ENCODE measurements at places on chromosomes 7 and 10.

DNA sequence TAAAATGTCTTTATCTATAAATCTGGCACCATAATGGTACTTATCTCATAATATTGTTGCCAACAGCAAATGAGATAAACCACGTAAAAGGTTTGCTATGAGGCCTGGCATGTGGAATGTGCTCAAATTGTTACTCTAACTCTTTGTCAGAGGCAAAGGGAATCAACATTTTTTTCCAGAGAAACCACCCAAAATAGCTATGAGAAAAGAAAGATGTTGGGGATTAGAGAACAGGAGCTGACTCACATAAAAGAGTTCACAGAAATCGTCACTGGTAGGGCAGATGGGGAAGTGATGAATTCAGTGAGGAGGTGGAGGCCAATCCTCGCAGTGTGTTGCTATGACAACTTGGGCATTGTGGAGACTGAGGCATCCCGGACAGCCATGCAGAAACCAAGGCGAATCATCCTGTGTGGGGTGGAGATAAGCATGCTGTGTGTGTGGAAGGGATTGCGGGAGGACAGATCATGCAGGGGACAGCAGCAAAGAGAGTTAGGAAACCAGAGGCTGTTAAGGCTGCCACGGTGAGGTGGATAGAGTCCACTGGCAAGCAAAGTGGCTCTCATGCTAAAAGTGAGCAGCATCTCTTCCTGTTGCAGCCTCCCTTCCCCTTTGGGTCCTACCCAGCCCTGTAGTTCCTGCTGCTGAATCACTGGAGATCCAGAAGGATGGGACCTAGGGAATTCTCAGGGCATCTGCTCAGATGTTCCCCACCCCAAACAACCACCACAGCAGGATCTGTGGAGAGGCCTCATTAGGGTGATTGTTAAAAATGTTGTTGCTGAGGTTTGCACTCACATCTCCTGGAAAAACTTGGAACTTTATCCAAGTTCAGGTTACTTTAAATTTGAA lies 103.9 kb downstream of the CUBN start:
- DNase-seq = no peak

DNA sequence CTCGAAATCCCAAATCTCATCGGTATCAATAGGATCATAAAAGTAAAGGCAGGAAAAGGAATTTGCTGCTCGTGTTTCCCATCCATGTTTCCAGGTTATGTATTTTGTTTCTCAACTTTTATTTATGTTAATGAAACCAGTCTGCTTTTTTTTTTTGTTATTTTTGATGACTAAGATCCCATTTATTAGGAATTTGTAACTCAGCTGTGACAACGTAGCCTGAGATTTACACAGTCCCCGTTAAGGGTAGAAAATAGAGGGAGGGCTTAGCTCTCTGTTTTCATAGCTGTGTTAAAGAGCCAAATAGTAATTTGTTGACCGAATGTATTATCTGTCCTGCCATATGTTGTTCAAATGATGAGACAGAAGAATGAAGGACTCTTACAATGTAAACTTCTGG lies 164.0 kb downstream of the MGMT start:
- DNase-seq = no peak

- DNase-seq = no peak
These were observed 71.2 kb downstream of the AOAH start for GRCh38 chr7:36653008-36653662.

- DNase-seq = no peak
These were observed 34.3 kb downstream of the ABLIM1 start for GRCh38 chr10:114623661-114624294.

- DNase-seq = no peak
These were observed 217.2 kb downstream of the ANK3 start for GRCh38 chr10:60172363-60172990.

- peak; percentile 39 for DNase-seq
These were observed 14.0 kb downstream of the GATAD1 start for GRCh38 chr7:92461027-92462003.

GRCh38 chr7:157139111-157139809 lies 534 bp downstream of the UBE3C start:
- DNase-seq = peak; percentile 73

DNA sequence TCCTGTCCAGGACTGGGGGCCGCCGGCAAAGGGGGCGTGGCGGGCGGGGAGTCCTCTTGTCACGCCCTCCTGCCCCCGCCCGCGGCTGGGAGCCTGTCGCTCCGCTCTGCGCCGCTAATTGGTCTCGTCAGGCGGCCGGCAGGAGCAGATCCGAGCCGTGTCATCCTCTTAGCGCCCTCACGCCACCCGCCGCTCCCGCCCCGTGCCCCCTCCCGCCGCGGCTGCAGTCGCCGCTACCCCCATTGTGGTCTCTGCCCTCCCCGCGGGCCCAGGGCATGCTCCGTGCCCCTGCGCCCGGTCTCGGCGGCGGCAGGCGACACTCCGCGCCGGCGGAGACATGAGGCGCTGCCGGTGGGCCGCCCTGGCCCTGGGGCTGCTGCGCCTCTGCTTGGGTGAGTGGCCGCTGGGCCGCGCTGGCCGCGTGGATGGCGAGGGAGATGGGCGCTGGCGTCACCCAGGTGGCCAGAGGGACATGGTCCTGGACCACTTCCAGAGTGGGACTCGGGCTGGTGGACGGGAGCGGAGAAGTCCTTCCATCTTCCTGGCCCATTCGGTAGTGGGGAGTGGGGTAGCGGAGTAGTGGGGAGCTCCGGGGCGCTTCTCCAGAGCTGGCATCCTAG lies at the start of gene CDHR1:
Gene CDHR1, plus strand, starts transcription at position 114 of the 620 bp plus-strand sequence. Its CDS starts 224 bp downstream, at position 338.
- peak; percentile 41 for DNase-seq

DNA sequence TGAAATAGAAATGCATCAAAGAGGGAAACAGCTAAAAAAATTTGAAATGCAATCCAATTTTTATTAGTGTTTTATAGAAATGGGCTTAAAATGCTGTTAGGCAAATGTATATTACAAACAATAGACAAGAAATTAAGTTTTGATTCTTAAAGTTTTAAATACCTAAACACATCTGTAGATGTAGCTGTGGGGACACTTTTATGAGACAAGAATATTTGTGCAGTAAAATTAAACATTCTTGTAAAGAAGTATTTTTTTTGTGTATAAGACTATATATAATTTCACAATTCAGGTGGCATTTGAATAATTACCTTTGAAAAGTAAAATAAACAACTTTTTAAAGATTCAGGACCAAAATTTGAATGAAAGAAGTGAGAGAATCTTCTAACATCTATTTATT lies 1015.9 kb downstream of the REEP3 start:
- no peak for DNase-seq

DNA sequence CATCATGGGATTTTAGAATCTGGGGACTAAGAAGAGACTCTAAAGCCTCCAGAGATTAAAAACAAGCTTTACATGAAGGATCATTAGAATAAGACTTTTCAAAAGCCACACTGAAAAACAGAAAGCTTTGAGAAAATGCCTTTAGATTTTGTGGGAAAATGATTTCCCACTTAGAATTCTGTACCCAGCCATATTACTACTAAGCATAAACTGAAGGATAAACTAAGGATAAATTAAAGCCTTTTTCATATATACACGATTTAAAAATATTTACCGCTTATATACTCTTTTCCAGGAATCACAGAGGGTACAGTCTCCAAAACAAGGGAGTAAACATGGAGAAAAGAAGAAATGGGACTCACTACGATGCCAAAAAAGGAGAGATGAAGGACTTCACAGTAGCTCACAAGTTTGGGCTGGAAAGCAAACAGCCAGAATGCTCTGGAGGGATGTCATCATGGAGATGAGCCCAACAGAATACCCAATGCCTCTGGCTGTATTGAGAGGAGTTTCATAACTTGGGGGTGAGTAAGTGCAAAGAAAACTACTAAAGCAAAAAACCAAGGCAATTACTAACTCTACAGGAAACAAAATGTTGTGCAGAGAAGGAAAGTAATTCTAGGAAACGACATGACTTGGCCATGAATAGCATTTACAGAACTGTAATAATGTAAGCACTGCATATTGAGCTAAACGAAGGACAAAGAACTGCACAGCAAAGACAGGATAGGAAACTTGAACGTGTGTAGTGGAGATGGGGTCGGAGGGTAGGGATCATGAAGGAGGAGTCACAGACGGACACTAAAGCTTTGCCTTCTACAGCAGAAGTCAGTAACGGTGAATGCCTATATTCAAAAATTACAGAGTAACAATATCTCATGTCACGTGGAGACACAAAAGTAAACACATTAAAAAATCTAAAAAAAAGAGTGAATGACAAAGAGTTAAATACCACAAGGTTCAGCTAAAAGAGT lies 61.4 kb upstream of the ASAH2 start:
- no peak for DNase-seq

- DNase-seq = no peak
These were observed 6.6 kb downstream of the PDIA4 start for GRCh38 chr7:149021725-149022062.

DNA sequence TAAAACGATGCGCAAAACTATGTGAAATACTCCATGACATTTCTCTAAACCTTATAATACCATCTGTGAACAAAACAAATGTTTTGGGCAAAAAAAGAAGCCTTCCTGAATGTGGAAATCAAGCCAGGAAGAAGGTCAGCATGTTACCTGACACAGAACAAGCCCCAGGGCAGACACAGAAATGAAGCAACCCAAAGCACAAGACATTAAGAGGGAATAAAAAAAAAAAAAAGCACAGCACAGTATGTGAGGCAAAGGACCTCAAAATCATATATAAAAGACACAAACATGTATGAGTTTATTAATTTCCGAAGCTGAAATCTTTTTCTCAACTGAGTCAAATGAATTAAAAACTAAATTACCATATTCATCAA lies 161.8 kb downstream of the SKIDA1 start:
- no peak for DNase-seq
